ENCODE measurements at places on chromosomes 5 and 9. TPM values are rescaled to one million over a fixed set of nuclear protein-coding genes. Genes with fewer than 3 reads are reported as not detected.

The PCDHA3 gene
- total RNA-seq, result not detected

The LEAP2 gene
- total RNA-seq, result 3.9 TPM

The ENTREP1 gene
- not detected for total RNA-seq

The ZNF484 gene
- total RNA-seq, result 7.0 TPM

The SLC6A19 gene
- not detected for total RNA-seq

The CERCAM gene
- 2.2 TPM for total RNA-seq

The KCNT1 gene
- total RNA-seq, result not detected

The BAAT gene
- not detected for total RNA-seq

The AGPAT2 gene
- total RNA-seq, result 18.5 TPM

The TERT gene
- 4.0 TPM for total RNA-seq

The PCA3 gene
- total RNA-seq, result not detected

The ZNF366 gene
- not detected for total RNA-seq

The MIER3 gene
- total RNA-seq, result 21.4 TPM

The SLC25A2 gene
- total RNA-seq, result 0.21 TPM

Data from activated CD8-positive, alpha-beta memory T cell treated with anti-CD3 and anti-CD28 coated beads for 36 hours (primary cell).